ENCODE measurements at places on chromosomes 13 and 19. TPM values are rescaled to one million over a fixed set of nuclear protein-coding genes. Genes with fewer than 3 reads are reported as not detected.
A peak's percentile ranks its signal among the peaks of the same experiment; 100 is the strongest.

- no peak for DNase-seq
Observed at GRCh38 chr19:5996623-5997320, 18.8 kb upstream of the RANBP3 start.

DNA sequence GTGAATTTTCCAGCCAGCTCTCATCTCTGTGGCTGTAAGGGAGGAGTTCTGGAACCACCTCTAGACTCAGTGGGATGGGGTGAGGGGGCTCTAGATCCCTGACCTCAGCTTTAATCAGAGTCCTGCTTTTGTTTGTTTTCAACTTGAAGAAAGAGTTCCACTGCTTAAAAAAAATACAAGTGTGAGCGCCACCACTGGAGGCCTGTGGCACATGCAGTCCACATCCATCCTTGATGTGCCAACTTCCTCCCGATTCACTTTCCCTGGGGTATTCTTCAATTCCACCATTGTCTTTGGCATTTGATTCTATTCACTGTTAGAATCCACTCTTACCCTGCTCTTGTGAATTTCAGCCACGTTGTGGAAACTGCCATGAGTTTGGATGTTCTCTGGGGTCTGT lies 62.4 kb upstream of the GJB6 start:
- DNase-seq, result no peak

- DNase-seq, result peak; percentile 76
Observed at GRCh38 chr19:47247308-47247990, 8.9 kb upstream of the CCDC9 start.

DNA sequence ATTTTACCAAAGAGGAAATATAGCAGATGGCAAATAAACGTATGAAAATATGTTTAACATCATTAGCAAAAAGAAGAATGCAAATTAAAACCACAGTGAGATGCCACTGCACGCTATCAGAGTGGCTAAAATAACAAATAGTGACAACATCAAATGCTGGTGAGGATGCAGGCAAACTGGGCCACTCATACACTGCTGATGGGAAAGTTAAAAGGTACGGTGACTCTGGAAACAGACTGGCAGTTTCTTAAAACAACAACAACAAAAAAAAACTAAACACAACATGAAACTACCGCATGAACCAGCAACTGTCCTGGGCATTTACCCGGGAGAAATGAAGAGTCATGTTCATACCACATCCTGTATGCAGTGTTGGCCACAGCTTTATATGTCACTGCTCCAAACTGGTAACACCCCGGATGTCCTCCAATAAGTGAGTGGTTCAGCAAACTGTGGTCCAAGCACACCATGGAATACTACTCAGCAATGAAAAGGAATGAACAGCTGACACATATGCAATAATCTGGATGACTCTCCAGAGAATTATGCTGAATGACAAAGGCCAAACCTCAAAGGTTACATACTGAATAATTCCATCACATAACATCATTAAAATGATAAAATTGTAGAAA lies 22.3 kb downstream of the EPS15L1 start:
- no peak for DNase-seq

GRCh38 chr19:18910801-18911436 lies 8.3 kb downstream of the COPE start:
- DNase-seq, result no peak

DNA sequence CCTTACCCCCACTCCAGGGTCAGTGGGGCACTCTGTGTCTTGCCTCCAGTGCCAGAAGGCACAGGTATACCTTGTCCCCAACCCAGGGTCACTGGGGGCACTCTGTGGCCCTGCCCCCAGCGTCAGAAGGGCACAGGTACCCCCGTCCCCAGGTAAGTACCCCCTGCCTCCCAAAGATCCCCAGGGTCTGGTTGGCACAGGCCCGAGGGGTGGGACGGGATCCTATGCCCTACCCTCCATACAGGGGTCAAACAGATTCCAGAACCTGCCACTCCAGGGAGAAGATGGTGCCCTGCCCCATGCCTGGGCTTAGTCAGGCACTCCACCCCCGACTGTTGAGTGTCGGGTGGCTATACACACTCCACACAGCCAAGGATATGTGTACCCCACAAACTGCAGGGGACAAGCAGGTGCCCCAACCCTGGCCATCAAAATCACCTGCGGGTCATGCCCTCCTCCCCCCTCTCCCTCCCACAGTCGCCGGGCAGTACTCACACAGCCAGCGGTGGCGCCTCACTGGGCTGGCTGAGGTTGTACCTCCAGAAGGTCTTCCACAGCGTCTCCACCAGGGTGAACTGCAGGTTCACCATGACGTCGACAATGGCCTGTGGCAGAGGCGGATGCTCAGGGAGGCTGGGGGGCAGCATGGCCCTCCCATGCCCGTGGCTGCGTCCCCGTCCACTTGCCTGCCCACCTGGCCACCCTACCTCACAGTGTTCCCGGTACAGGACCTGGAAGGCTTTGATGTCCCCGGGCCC lies 13.8 kb downstream of the DCAF15 start:
- DNase-seq, result no peak

GRCh38 chr13:76829572-76830327 lies 56.5 kb downstream of the KCTD12 start:
- no peak for DNase-seq

GRCh38 chr19:18428787-18429674 lies 8.9 kb downstream of the ISYNA1 start:
- peak; percentile 81 for DNase-seq

DNA sequence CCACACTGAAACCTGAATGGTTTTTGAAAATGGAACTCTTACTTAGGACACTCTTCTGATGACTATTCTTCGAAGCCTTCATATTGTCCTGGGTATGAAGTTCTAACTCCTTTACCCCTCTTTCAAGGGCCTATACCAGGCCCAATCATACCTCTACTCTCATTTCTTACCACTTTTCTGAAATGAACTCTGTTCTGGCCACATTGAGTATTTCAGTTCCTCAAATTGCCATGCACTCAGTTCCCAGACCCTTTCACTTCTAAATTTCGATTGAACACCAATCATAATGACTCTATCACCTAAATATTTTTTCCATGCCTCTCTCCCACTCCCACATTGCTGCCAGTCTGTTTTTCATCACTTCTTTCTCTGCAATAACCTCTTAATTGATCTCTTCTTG lies 53.7 kb downstream of the LACC1 start:
- DNase-seq, result no peak

DNA sequence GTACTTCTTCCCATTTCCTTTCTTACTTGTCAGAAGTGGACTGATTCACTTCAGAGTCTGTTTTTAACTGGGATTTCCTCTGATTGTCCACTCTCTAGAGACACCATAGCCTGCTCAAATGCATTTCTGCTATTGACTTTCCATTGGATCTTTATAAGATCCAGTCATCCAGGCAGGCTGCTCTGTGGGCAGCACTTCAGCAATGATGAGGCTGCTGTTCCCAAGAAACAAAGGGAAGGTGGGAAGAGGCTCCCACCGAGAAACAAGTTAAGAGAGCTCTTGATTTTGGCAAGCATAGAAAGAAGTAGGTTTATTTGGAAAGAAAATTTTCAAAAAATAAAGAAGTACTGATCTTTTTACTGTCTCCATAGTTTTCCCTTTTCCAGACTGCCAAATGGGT lies 125.8 kb upstream of the STARD13 start:
- DNase-seq, result no peak

DNA sequence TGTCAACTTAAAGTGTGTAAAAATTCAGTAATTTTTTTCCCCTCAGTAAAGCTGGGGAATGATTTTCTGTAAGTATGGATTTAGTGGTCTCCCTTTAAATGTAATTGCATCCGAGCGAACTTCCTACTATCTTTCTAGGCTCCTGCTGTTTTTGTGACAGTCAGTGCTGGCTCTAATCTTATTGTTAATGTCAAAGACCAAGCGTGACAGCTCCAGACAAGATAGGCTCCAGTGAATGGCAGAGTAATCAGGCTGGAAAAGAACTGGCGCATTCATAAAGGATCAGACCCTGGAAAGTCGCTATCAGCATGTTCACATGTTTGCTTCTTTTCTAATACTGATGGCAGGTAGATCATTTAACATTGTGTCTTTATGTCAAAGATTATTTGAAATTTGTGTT lies 908.0 kb upstream of the ATXN8OS start:
- no peak for DNase-seq

DNA sequence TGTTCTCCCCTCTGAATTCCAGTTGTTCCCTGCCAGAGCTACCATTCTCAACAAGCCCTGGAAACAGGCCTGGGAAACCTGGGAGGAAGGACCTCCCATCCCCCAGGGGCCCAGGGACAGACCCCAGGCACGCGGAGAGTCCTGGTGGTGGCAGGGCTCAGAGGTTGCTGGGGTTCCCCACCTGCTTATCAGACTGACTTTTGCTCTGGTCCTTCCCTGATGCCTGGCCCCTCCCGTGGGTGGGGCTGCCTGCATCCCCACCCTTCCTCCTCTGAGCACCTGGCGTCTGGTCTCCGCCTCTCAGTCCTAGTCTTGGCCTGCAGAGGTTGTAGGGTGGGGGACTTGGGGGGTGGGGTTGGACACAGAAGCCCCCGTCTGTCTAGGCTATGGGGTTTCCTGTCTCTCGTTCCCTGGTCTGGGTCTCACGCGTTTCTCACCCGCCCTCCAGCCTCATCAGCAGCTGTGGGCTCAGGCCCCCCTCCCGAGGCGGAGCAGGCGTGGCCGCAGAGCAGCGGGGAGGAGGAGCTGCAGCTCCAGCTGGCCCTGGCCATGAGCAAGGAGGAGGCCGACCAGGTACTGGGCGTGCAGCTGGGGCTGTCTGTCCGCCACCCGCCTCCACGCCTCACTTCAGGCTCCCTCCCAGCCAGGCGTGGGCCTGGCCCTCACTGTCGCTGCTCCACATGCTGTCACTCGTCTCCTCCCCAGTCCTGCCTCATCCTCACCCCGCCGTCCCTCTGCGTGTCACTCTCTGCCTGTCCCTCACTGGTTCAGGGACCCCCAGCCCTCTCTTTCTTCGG lies 13.6 kb downstream of the EPN1 start:
- no peak for DNase-seq

- no peak for DNase-seq
Observed at GRCh38 chr13:100330662-100331061, 241.8 kb downstream of the PCCA start.

Gene LIN7B
- total RNA-seq, result 15.7 TPM

Gene LILRA5
- not detected for total RNA-seq

Gene DEDD2
- 56.5 TPM for total RNA-seq

Gene CACNG8
- total RNA-seq, result not detected

Data from naive thymus-derived CD8-positive, alpha-beta T cell (primary cell).